Cardiac fibroblast (primary cell): ENCODE measurements at places on chromosomes 2 and 18.

DNA sequence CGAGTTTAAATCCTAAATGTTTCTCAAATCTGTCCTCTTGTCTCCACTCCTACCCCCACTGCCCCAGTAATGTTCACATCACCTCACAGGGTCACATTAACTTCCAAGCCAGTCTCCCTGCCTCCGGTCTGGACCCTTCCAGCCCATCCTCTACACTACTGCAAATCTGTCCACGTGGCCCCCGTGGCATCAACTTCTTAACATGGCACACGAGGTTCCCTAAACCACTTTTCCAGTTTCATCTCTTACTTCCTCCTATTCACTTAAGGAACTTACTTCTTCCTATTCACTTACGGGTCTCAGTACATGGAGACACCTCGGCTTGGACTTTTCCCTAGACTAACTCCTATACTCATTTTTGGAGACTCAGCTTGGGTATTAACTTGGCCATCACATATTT lies 27.0 kb downstream of the MRPL33 start:
- no peak for DNase-seq

- peak; percentile 37 for DNase-seq
Measured at GRCh38 chr2:220504938-220505503, 877.6 kb downstream of the SLC4A3 start.

GRCh38 chr18:31647127-31647753 lies 37.1 kb downstream of the B4GALT6 start:
- no peak for DNase-seq

GRCh38 chr18:22314420-22314819 lies 103.3 kb downstream of the CTAGE1 start:
- peak; percentile 93 for DNase-seq

DNA sequence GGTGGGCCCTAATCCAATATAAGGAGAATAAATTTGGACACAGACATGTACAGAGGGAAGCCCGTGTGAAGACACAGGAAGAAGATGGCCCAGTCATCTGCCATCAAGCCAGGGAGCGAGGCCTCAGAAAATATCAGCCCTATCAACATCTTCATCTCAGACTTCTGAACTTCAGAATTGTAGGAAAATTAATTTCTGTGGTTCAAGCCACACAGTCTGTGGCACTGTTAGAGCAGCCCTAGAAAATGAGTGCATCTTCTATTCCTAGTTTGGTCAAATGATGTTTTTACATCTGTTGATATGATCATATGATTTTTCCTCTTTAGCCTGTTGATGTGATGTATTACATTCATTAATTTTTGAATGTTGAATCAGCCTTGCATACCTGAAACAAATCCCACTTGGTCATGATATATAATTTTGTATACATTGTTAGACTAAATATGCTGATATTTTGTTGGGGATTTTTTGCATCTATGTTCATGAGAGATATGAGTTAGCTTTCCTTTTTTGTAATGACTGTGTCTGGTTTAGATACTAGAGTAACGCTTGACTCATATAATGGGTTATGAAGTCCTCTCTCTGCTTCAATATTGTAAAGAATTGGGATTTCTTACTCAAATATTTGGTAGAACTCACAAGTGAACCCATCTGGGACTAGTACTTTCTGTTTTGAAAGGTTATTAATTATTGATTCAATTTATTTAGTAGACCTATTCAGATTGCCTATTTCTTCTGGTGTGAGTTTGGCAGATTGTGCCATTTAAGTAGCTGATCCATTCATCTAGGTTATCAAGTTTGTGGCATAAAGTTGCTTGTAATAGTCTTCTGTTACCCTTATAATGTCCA lies 451.4 kb downstream of the EIPR1 start:
- DNase-seq: no peak

- no peak for DNase-seq
Measured at GRCh38 chr2:83365476-83365875, 1093.6 kb downstream of the SUCLG1 start.

GRCh38 chr2:168089200-168089599 lies 158.2 kb downstream of the STK39 start:
- peak; percentile 10 for DNase-seq

DNA sequence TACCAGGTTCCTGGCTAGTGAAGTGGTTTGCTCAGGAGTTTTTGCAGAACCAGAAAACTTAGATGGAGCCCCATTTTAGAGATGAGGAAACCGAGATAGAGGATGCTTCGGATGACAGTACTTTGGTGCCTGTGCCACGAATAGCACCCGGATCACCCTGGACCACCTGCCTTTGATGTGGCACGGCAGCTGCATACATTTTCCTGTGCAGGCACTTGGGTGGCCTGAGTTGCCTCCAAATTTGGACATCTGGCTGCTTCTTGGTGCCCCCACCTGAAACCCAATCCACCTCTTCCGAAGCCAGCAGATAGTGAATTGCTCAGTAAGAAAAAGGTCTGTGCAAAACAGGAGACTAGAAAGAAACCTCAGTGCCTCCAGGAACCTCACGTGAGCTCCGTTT lies 140.6 kb upstream of the ID2 start:
- DNase-seq: no peak

DNA sequence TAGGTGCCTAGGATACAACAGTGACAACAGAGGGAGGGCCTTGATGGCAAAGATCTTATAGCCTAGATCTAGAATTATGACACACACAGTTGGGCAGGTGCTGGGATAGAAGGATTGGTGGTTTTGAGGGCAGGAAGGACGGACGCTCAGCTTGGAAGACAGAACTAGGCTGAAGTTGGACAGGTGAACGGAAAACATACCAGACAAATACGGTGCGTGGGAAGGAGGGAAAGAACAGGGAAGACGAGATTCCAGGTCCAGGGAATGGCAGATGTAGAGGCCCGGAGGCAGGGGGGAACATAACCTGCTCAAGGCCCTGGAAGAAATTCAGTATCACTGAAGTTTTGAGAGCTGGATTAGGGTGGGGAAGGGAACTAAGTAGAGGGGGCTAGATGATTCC lies 40.8 kb downstream of the CRACDL start:
- DNase-seq: no peak

- DNase-seq: no peak
Measured at GRCh38 chr2:220175967-220176366, 548.5 kb downstream of the SLC4A3 start.

GRCh38 chr2:69645921-69646320 lies 2.4 kb upstream of the AAK1 start:
- DNase-seq: no peak

- DNase-seq: no peak
Measured at GRCh38 chr2:66699793-66700676, 265.1 kb downstream of the MEIS1 start.

GRCh38 chr18:79629606-79630005 lies 50.0 kb upstream of the CTDP1 start:
- DNase-seq: no peak

DNA sequence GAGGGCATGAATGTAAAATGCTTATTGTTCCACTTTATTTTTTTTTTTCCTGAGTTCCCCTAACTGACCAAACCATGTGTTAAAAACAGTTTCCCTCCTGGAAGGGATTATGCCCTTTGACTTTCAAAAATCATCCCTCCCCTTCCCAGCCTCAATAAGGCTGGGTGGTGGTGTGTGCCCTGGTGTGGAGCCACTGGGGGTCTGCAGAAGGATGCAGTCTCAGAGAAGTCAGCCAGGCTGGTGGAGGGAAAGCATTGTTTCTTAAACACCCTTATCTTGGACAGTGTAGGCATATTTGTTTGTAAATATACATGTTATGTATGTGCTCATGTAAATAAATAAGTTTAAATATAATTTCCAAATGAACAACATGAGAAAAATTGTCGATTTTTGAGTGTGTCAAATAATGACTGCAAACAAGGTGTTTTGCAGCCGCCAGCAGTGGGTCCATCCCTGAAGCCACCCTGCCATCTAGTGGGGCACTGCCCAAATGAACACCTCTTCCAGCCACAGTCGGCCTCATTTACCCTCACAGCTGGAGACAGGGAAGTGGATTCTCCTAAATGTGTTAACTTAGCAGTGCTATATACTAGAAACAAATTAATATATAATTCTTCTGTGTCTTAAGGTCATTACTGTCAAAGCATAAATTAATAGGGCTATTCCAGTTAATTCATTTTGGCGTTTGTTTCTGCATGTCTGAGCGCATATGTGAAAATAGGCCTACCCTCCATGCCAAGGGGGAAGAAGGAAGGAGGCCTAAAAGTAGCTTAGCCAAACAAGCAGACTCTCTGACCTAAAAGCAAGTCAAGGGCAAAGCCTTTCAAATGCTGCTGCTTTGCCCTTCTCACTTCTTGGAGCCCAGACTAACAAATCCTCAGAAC lies 209.6 kb upstream of the PIK3C3 start:
- DNase-seq: peak; percentile 62

GRCh38 chr2:176751314-176752227 lies 461.0 kb upstream of the HNRNPA3 start:
- no peak for DNase-seq

GRCh38 chr2:226310146-226310545 lies 489.5 kb downstream of the IRS1 start:
- no peak for DNase-seq

DNA sequence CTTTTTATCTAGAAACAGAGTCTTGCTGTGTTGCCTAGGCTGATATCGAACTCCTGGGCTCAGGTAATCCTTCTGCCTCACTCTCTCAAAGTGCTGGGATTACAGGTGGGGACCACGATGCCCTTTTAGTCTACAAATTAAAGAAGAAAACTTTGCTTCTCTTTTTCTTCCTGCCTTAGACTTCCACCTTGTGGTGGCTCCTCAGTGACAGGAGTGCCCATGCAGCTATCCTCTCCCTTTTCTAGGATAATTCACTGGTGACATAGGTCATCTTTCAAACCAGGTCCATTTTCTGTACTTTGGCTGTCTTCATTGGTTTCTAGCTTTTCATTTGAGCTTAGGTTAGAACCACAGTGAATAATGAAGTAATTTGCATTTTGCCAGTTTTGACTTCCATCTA lies 13.6 kb downstream of the DCAF17 start:
- no peak for DNase-seq

DNA sequence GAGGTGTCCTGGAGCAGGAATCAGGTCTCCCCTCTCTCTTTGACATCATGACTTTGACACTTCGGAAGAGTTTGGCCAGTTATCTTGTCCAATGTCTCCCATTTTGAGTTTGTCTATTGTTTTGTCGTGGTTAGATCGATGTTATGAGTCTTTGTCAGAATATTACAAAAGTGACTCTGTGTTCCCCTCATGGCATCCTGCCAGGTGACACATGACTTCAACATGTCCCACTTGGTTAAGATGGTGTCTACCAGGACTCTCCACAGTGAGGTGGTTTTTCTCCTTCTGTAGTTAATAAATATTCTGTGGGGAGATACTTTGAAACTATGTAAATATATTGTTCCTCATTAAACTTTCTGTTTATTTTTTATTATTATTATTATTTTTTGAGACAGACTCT lies 76.6 kb upstream of the BZW1 start:
- DNase-seq: peak; percentile 38

DNA sequence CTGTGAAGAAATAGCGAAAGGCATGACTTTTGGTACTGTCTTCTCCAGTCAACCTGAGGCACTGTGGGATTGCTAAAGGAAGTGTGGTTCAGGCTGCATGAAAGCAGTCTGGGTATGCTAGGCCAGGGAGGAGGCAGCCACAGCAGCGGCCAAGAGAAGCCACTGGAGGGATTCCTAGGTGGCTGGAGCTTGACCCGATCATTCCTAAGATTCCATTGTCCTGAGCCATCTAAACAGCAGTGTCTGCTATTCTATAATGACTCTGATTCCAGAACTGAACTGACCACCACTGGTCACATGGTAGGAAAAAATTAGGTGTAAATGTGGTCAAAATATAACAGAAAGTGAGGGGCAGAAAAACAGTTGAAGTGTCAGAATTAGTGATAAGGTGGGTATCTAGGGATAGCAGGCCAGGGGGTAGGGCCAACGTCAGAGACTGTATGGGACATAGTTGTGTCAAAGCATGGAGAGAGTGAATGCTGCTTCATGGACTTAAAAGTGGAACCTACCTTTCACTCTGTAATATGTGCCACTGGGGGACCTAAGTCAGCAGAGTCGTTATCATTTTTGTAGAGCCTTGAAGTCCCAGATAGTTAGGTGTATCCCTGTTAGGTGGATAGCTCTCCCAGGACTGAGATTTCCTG lies 204.6 kb downstream of the CTNNA2 start:
- DNase-seq: peak; percentile 7

- DNase-seq: no peak
Measured at GRCh38 chr18:51953521-51953920, 386.5 kb upstream of the DCC start.

DNA sequence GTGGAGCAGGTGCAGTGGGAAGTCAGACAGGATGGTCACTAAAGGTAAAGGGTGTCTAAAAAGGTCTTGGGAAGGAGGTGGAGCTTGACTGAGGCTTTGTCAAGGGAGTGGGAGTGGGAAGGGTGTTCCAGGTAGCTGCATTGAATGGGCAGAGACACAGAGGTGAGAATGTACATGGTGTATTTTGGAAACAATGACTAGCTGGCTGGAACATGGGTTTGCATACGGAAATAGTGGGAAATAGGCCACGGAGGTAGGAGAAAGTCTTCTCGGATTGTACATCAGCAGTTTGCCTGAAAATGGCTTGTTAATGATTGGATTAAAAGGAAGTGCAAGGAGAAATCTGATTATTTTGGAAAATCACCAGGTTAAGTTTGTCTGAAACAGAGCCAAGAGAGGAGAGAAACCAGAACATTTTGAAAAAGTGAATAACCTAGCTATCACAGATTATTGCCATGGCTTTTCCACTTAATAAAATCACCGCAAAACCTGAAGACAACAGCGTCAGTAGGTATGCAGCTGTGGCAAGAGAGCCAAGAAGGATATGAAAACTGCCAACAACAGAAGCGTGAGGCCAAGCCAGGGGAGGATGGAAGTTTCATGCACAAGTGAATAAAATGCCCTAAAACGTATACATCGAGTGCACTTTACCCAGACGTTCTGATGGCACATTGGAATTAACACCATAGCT lies 13.9 kb downstream of the PAX8 start:
- no peak for DNase-seq

DNA sequence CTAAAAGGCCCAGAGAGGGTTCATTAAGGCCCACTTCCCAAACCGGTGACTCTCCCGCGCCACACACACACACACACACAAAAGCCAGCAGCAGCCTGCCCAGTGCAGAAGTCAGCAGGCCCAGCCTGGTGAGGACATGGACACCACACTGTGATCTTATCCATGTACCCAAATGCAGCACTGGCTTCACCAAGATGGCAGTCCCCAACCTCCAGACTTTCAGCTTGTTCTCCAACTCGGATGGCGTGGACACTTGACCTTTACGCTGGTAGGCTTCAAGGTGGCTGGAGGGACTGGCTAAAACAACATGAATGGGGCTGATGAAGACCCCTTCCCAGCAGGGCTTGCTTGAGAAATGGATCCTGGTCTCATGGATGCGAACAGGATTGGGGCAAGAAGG lies 50.4 kb downstream of the TNS1 start:
- no peak for DNase-seq

GRCh38 chr2:51263951-51264350 lies 232.0 kb upstream of the NRXN1 start:
- no peak for DNase-seq

GRCh38 chr2:234395891-234396420 lies 100.9 kb downstream of the ARL4C start:
- no peak for DNase-seq

GRCh38 chr2:25714740-25715139 lies 41.4 kb upstream of the DTNB start:
- DNase-seq: peak; percentile 24
